Inflammatory macrophage (primary cell): ENCODE measurements at places on chromosomes 5 and 9.

GRCh38 chr5:10788358-10788757 lies 27.3 kb upstream of the DAP start:
- DNase-seq, result no peak

DNA sequence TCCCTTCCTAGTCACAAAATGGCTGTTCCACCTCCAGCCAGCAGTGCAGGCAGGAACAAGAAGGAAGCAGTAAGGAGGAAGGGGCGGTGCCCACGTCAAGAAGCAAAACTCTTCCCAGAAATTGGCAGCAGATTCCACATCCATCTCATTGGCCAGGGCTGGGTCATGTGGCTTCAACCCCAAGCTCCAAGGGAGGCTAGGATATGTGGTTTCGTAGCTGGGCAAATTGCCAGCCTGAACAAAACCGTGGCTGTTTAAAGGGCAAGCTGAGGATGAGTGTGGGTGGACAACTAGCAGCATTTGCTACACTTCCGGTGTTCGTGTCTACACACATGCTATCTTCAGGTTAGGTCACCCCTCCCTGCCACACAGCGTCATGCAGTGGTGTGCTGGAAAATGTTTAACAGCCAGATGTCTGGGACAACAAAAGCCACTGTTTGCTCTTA lies 92.1 kb upstream of the MAP1B start:
- DNase-seq, result no peak

- DNase-seq, result no peak
These were observed 214.9 kb downstream of the KIAA0825 start for GRCh38 chr5:94403483-94403882.

DNA sequence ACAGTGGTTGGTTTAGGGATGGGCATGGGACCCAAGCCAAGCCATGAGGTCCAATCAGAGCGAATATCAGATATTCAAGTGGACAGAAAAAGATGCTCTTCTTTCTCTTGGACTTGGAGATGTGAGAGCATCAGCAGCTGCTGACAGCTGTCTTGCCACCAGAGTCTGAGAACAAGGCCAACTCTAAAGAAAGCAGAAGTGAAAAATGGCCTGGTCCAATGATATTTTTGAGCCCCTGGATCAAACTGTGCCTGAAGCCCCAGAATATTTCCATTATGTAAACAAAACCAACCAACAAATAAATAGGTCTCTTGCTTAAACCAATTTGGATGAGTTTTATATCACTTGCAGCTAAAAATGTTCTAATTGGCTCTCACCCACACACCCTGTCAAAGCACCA lies 30.7 kb upstream of the JADE2 start:
- DNase-seq, result no peak

GRCh38 chr5:10684303-10685086 lies 76.5 kb downstream of the DAP start:
- DNase-seq, result no peak

- DNase-seq, result no peak
These were observed 10.2 kb downstream of the ZNF169 start for GRCh38 chr9:94269264-94269663.

DNA sequence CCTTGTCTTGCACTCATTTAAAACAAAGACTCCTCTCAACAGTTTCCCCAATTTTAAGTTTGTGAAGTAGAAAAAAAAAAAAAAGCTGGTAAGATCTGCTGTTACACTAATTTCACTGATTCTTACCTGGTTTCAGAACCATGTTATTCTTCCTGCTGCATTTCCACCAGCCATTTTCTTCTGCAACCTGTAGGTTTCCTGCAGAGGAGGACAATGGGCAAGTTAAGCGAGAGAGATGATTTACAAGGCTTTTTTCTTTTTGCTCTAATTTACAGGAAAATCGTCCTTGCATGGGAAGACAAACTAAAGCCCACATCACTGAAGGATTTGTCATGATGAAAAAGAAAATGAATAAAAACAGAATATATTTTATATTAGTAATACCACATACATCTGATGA lies 86.0 kb upstream of the SMARCA2 start:
- DNase-seq, result no peak

GRCh38 chr5:52947208-52947607 lies 41.9 kb upstream of the ITGA2 start:
- DNase-seq, result no peak

DNA sequence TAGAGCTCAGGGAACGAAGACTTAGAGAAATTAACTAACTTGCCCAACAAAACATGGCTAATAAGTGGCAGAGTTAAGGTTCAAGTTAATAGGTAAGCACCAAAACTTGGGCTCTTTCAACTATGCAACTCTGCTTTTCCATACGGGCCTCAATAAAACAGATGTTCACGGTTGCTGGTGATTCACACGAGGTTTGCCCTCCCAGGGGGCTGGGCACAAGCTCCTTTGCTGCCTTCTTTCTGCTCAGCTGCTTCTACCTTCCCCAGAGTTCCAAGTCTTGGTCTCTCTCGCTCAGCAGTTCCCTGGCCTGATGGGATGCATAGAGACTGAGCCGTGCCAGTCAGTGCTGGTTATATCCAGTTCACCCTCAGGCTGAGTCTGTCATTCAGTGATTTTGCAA lies 217.9 kb downstream of the SREK1 start:
- no peak for DNase-seq

GRCh38 chr5:140303966-140304365 lies 1.1 kb upstream of the PFDN1 start:
- DNase-seq, result peak; percentile 93

DNA sequence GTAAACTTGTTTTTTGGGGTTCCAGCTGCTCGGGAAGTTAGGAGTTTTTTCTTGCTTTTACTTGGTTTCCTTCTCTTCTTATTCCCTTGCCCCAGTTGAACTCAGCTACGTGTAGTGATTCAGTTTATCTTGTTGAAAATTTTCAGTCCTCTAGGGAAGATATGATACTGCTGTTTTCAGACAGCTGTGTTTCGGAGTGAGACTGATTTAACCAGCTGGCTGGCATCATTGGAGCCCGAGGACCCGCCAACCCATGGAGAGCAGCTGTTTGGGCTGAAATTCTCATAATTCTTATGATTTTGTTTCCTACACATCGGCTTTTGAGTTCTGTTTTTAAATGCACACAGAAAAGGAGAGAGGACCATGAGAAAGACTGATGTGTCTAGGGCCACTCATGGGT lies 271.5 kb downstream of the NR3C1 start:
- DNase-seq, result no peak

DNA sequence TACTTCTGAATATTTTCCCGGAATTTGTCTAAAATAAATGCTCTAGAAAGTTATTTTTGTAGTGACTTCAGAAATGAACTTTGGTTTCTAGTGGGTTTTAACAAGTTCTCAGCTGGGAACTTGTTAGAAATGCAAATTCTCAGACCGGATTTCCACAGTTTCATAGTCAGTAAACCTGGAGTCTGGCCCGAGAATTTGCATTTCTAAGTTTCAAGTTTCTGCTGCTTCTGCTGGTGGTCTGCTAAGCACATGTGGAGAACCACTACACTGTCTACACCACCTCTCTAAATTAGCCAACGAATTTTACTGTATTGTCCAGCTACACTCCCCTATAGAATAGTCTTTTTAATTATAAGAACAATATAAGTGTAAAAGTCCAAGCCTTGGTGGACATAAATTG lies 208.0 kb downstream of the CHSY3 start:
- DNase-seq, result no peak
